ENCODE measurements at places on chromosomes 4 and X. TPM values are rescaled to one million over a fixed set of nuclear protein-coding genes. Genes with fewer than 3 reads are reported as not detected.

DACH2 gene
- total RNA-seq, result not detected

GRCh38 chrX:24027985-24028384 lies 999 bp upstream of the KLHL15 start:
- no peak for DNase-seq

GRCh38 chr4:90515191-90515590 lies 388.0 kb downstream of the CCSER1 start:
- no peak for DNase-seq

DNA sequence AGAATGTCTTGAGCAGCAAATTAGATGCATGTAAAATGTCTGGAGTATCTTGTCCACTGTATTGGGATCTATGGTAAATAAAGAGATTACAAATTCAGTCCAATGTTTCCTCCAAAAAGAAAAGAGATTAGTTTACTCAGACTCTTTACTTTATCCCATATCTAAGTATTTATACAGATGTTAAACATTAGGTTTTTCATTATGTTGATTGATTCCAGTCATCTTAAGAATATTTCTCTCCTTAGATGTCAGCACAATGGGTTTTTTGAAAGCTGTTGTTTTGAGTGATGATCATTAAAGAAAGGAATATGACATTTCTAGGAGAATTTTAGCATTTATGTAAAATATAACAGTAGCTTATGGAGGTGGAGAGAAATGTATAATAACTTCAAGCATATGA lies 938.9 kb downstream of the C4orf33 start:
- DNase-seq, result no peak

ANKRD37 gene
- total RNA-seq, result 2.4 TPM

DSPP gene
- total RNA-seq, result not detected

EXOC1L gene
- not detected for total RNA-seq
